ENCODE measurements at places on chromosomes 2 and 18.

GRCh38 chr2:15119722-15120175, 441.4 kb downstream of the NBAS start:
- DNase-seq: no peak

DNA sequence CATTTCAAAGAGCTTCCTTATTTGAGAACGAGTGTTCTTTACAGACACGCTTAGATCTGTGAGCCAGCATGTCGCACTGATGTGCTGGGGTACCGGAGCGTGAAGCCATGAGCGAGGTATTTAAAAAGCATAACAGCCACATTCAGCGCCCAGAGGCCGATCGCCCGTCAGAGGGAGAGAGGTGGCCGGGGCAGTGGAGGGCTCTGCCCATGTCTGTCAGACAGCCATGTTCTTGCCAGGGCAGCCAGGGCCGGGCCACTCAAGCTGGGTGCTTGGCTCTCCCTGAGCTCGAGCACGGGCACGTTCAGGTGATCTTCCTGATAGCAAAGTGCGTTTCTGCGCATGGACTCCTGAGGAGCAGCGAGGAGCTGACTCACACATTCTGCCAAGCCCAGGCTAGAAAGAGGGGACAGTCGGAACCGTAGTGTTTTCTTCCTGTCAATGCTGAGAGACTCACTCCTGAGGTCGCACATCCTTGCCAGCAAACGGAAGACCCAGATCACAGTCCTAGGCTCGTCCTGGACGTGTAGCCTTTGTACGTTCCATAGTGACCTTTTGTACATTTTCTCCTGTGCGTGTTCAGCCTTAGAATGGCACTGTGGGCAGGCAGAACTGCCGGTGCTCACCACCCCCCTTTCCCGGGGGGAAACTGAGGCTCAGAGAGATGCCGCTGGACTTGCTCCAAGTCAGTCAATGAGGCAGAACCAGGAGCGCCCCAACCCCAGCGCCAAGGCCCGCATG, 100.7 kb downstream of the NFATC1 start:
- no peak for DNase-seq

DNA sequence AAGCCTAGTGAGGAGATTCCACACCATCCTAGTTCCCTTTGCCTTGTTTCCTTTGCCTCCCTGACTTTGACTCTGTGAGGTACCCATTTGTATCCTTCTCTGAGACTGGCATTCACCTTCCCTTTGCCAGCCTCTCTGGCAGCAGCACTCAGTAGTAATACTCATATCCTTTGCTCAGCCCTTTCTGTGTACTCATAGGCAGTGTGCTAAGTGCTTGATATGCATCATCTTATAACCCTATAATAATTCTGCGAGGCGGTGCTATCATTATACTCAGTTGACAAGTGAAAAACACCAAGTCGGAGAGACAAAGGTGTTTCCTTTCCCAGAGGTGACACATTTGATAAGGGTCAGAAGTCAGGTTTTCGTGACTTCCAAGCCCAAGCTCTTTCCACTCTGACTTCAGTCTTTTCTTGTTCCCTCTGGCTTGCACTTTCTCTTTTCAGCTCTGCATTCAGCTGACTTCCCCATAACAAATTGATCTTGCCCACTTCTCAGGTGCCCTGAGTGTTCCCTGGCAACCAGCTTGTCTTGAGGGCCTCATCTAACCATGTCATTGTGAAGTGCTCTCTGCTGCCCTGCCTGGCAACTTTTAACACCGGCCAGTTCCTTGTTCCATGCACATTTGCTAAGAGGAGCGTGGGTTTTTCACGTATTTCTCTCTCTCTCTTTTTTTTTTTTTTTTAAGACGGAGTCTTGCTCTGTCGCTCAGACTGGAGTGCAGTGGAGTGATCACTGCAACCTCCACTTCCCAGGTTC, 94.5 kb upstream of the UPP2 start:
- DNase-seq: no peak

DNA sequence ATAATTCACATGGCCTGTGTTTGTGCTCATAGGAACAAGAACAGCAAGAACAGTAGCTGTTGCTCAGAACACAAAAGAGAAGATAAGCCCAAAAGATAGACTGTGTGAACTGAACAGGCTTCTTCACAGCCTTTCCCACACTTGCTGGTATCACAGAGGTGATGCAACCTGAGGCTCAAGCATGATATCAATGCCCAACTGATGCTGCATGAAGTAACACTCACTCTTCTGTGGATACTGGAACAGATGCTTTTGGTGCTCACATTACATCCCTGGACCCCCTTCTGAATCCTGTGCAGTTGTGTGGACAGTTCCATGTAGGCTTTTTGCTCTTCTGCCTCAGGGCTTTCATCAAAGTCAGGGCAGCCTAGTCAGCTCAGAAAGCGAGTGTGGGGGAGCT, 88.4 kb upstream of the RND3 start:
- no peak for DNase-seq

DNA sequence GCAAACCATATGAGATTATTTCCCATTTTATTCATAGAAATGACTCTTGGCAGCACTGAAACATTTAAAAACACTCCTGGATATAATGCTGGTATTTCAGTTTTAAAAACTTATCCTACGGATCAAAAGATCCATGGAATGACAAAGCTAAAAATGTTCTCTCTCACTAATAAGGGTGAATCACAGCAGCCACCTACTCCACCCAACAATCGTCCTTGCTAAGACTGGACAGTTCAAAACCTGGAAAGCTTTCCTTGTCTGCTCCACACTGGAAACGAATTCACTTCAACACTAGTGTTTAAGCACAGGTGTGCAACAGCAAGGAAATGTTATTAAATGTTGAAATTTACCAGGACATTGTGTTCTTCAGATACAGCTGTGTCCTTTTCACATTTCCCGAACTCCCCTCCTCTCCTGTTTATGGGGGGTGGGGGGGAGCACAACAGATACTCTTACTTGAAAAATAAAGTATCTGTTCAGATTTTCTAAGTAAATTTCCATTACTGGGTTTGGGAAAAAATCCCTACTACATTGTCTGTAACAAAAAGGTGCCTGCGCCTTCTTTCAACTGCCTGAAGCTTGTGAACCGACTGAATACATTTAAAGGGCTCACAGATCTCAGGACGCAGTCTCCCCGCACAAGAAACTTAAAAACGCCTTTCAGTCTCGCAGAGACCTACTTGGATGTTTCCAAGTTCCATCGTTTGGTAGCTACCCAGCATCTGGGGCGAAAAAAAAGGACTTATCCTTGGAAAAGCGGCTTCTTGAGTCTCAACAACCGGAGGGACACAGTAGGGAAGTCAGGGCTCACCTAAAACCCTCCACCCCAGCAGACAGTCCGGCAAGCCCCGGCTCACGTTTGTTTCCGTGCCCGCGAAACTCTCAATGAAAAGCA, 1.3 kb downstream of the YWHAQ start:
- DNase-seq: no peak

DNA sequence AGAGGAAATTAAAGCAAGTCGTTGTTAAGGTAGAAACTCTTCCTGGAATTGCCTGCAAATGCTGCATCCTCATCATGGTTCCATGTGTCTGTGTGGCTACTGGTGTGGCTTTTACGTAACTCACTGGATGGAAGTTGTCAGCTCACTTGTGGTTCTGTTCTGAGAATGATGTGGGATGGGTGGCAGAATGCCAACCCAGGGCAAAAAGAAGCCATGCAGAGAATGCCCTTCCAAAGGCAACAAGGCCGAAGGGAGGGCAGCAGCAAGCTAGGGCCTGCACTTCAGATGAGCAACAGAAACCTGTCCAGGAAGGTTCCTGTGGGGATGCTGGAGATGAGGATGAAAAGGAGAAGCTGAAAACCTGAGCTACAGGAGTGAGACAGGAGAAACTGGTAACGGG, 10.4 kb upstream of the NAPG start:
- DNase-seq: no peak

GRCh38 chr2:221245045-221245444, 327.1 kb downstream of the EPHA4 start:
- DNase-seq: no peak

- DNase-seq: no peak
Measured at GRCh38 chr2:174176898-174177297, 71.4 kb downstream of the OLA1 start.

DNA sequence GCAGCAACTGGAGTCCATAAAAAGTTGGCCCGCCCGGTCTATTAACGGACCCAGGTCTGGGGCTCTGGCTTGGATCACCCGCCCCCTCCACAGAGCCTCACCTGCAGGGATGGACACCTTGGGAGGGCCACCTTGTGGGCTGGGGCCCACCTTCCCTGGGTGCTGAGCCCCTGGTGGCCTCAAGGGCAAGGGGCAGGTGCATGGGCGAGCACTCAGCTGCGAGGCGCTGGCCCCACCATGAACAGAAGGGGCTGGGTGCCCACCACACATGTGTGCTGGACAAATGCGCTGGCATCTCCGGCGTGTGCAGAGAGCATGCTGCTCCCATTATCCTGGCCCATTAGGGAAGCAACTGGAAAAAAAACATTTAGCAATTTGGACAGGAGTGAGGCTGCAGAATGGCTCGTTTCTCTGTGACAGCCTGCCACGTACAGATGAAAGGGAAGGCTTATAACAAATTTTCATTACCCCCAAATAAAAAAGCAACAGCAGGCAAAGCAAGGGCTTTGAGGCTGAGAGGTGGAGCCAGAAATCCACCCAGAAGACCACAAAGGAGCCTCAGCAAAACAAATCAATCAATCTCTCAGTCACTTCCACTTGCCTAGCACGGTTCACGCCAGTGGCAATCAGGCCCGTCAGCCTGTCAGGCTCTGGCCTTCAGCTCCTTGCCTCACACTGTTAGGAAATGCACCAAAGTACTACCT, 253.1 kb upstream of the ZNF521 start:
- no peak for DNase-seq

GRCh38 chr2:37784759-37785149, 113.3 kb upstream of the CDC42EP3 start:
- no peak for DNase-seq

DNA sequence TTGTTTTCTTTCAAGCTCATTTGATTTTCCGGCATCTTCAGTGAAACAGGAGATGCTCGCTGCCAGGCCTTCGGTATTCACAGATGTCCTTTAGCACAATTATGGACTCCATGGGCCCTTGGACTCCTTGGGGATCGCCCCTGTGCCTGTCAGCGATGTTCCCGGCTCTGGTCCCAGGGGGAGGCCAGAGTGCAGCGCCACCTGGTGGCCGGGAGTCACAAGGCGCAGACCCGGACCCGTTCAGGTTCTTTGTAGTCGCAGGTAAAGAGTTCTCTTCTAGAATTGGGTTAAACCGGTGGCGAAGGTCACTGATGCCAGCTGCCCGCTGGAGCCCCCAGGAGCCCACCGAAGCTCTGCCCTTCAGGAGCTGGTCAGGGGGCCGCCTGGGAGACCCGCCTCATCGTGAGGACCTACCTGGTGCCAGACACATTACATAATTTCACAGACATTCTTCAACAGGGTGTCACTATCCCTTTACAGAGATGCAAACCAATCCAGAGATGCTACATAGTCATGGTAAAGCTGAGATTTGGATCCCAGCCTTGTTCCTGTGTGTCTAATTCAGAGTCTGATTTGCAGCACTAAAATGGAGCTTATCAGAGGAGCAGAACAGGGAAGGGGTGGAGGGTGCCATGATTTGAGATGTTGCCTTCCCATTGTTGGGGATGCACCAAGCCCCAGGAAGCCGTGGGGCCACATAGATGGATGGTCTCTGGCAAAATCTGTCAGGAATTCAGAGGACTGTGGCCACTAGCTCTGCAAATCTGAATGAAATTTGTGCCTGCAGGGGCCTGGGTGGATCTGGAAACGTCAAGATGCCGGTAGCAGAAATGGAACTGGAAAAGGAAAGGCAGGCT, 6.0 kb upstream of the INPP5D start:
- DNase-seq: peak; percentile 56

GRCh38 chr2:34892256-34892655, 1293.2 kb upstream of the FAM98A start:
- no peak for DNase-seq

DNA sequence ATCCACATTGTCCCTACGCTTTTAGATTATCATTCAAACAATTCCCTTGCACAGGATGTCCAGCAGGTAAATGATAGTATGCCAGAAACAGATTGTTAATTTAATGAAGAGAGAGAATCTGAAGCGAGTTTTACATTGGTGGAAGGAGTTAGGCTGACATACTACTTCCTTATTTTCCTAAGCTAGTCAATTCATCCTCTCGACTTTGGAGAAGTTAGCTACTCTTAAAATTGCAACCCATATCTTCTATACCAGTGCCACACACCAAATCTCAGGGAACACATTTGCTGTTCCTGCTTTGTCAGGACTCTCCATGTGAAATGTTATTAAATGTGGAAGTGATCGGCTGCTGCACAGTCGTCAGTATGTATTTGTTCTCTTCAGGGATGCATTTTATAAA, 249.2 kb downstream of the NAPG start:
- no peak for DNase-seq

- DNase-seq: no peak
Measured at GRCh38 chr18:48728204-48728833, 189.5 kb downstream of the CTIF start.

- no peak for DNase-seq
Measured at GRCh38 chr18:41690332-41691127, 264.5 kb upstream of the PIK3C3 start.

- no peak for DNase-seq
Measured at GRCh38 chr2:41878716-41879234, 169.0 kb upstream of the PKDCC start.

DNA sequence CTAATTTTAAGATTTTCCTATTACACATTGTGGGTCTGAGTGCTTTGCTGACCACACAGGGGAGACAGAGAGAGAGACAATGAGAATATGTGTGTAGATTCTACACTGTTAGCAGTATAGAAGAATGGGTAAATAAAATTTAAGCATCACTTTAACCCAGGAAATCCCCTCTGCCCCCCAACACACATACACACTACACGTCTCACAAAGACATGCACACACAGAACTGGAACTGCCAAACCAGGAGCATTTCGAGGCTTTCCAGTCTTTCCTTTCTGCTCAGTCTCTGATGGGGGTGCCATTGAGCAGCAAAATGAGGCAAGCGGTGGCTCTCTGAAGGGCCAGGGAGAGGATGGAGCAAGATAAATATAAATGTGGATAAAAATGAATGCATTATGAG, 2.5 kb downstream of the MERTK start:
- no peak for DNase-seq

DNA sequence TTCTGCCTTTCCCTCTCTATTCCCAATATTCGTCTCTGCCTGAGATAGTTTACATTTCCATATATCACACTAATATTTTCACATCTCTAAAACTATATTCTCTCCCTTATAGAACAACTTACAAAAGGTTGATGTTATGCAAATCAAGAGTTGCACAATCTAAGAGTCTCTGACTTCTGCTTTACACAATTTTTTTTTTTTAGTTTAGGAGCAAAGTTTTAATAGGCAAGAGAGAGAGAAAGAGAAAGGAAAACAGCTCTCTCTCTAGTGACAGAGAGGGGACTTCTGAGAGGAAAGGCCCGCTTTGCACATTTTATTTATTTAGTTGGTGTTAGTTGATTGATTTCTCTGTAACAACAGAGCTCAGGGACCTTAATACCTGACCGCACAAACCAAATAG, 380.2 kb downstream of the TXNL1 start:
- DNase-seq: no peak

- DNase-seq: no peak
Measured at GRCh38 chr2:30992781-30993180, 145.5 kb downstream of the GALNT14 start.

- DNase-seq: no peak
Measured at GRCh38 chr18:36501100-36501499, 203.6 kb downstream of the FHOD3 start.
